ENCODE measurements at places on chromosomes 11 and 22.

- no peak for DNase-seq
Observed at GRCh38 chr22:38793317-38793716, 626 bp downstream of the DNAL4 start.

DNA sequence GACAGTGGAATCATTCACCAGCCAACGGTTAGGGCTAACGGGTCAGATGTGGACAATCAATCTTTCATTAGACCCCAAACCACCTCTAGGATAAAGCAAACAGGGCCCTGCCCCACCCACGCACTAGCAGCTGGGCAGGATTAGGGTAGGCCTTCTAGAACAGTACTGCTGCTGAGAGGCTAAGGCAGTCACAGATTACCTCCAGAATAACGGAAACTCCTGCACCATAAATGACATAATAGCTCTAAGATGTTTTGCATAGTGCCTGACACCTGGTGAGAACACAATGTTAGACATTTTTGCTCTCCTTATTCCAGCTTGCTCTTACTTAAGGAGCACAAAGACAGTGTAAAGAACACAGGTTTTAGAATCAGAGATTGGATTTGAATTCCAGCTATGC, 1.8 kb downstream of the SYTL2 start:
- DNase-seq, result no peak

DNA sequence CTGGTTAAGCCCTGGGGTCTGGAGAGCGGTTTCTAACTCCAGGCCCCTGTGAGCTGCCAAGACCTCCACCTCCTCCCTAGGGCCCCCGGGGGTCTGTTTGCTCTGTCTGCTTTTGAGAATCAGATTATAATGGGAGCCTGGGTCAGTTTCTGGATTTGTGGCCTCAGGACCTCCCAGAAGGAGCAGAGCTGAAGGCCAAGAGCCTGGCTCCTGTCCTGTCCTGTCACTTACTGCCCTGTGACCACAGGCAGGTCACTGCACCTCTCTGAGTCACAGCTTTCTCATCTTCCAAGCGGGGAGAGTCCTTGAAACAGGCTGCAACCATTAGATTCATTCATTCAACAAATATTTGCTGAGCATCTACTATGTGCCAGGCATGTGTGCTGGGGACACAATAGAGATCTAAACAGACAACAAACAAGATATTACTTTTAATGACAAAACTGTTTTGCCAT, 87.3 kb upstream of the FGF3 start:
- no peak for DNase-seq

- no peak for DNase-seq
Observed at GRCh38 chr11:116104498-116105174, 600.4 kb upstream of the CADM1 start.

DNA sequence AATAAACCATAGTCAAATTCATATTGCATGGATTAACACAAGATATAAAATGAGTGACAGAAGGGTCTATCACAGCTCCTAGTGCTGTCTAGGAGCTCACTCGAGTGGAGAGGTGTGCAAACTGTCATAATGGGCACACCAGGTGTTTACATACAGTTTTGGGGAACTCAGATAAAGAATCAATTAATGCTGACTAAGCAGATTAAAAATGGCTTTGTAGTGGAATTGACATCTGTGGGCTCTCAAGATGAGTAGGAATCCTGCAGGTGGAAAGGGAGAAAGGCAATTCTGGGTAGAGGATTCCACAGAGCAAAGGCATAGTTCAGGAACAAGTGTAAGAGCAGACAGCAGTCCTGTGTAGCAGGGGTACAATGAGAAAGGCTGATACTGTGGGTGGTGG, 496.2 kb upstream of the CCDC90B start:
- no peak for DNase-seq

DNA sequence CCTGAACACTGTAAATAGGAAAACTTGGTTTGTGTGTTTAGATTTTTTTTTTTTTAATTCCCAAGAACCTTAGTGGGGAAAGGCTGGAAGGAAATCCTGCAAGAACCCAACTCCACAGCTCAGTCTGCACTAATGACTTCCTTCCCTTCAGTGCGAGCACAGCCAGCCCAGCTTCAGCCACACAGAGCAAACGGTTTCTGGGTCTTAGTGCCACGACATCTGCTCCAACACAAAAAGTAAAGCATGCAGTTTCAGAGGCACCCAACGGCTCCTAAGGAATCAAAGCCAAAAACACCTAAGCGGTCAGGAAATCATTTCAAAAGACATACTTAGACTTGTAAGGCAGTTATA, 236.1 kb downstream of the TTC28 start:
- no peak for DNase-seq

GRCh38 chr11:13465909-13466371, 2.9 kb upstream of the BTBD10 start:
- DNase-seq, result no peak

DNA sequence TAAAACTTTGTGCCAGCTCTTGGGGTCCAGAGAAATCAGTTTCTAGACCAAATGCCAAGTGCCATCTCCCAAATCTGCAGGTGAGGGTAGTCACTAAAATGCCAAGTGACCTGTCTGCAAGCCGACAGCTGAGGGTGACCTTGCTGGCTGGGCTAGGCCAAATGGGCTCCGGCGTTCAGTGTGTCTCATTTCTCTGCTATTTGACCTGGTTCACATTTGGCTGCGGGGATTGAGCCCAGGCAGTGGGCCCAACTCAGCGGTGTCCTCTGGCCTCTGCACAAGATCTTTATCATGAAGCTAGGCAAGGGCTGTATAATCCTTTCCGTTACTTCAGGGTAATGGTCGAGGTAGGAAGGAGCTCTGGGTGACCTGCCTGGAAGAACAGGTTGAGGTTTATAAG, 87.5 kb downstream of the SNX19 start:
- DNase-seq, result no peak

DNA sequence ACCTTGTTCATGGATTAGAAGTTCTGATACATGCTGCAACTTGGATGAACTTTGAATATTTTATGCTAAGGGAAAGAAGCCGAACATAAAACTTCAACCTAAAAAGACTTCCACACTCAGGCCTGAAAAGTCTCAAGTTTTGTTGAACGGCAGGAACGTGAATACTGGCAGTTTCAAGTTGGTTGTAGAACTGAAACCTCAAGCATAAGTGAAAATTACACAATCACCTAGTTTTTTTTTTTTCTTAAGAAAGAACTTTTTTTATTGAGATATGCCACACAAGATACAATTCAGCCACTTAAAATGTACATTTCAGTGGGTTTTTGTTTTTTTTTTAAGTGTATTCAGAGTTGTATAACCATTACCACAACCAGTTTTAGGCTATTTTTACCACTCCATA, 50.8 kb upstream of the ADORA2A start:
- DNase-seq, result no peak

GRCh38 chr11:78548911-78549590, 25.6 kb downstream of the NARS2 start:
- no peak for DNase-seq

DNA sequence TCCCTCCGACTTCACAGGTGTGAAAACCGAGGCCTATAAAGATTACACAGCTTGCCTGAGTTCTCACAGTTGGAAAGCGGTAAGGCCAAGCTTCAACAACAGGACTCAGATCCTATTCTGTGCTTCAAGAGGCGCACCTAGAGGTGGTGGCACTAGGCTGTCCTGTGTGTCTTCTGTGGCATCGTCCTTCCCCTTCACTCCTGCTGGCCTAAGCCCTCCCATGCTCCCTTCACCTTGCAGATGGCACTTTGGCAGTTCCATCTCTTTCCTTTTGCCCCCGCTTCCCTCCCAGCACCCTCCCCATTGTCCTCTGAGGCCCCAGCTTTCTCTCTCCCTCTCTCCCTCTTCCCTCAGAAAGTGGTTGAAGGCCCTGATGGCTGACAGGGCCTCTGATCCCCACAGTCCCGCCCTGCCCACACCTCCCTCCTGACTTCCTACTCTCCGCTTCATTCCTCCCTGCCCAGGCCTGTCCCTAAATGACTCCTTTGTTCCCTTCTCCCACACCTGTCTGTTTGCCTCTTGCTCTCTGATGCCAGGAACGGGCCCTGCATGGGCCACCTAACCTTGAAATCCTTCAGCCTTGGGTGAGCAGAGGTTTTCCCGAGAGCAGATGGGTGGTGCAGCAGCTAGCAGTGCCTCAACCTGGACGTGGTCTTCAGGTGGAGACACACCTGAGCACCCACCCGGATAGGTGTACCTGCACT, 5.8 kb downstream of the TRIM29 start:
- no peak for DNase-seq

DNA sequence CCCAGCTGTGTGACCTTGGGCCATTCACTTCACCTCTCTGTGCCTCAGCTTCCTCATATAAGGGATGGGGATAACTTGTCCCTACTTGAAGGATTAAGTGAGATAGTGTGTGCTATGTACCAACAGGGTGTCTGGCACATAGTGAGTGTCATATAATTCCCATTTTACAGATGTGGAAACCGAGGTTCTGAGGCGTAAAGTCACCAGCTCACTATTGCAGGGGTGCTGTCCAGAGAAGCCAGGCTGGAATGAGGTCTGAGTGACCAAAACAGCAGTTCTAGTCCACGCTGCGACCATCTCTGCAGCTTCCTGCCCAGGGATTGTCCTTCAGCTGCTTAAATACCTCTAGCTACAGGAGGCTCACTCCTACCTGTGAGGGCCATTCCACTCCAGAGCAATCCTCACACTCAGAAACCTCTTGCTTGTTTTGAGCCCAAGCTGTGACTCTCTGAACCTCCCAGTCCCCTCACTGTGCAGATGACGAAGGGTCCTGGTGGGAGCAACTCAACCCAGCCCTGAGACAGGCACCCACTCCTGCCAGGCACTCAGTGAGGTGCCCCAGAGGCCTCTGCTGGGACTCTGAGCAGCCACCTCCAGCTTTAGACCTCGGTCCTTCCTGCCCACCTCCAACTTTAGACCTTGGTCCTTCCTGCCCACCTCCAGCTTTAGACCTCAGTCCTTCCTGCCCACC, 5.8 kb downstream of the MB start:
- DNase-seq, result no peak

DNA sequence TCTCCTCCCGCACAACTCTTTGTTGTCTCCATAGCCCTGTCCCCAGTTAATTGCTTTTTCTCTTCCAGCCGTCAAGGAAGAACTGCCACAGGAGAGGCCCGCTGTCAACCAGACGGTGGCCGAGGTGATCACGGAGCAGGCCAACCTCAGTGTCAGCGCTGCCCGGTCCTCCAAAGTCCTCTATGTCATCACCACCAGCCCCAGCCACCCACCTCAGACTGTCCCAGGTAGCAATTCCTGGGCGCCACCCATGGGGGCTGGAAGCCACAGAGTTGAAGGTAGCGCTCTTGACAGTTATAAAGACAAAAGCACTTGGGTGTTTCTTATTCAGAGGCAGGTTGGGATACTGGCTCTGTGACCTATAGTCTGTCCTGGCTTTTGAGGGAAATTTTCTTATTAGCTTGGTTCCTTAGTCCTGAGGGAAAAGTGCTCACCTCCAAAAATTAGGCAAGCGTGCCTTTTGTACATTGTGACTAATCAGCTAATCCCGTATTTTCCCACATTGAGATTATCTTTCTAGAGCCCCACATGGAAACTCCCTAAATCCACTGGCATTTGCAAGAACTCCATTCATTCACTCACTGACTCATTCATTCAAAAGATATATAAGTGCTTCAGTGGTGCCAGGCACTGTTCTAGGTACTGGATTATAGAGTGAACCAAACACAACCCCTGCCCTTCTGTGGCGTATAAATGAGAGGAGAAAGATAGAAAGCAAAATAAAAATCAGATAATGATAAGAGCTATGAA, 65.9 kb downstream of the KREMEN1 start:
- DNase-seq, result no peak

DNA sequence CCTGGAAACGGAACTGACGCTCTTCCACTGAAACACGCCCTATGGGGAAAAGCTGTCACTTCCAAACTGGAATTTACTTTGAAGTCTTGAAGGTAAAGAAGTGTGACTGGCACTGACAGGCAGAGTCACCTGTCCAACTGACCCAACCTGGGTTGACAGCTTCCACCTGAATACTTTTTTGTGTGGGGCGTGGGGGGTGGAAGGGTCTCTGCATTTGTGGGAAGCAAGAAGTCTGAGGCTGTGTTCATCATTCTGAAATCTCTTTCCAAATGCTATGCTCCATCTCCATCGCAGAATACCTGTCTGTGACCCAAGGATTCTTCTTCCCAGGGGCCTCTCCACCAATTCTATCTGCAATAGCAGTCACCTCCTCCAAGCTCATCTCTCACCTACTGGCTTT, 7.8 kb downstream of the IFT27 start:
- DNase-seq, result no peak

DNA sequence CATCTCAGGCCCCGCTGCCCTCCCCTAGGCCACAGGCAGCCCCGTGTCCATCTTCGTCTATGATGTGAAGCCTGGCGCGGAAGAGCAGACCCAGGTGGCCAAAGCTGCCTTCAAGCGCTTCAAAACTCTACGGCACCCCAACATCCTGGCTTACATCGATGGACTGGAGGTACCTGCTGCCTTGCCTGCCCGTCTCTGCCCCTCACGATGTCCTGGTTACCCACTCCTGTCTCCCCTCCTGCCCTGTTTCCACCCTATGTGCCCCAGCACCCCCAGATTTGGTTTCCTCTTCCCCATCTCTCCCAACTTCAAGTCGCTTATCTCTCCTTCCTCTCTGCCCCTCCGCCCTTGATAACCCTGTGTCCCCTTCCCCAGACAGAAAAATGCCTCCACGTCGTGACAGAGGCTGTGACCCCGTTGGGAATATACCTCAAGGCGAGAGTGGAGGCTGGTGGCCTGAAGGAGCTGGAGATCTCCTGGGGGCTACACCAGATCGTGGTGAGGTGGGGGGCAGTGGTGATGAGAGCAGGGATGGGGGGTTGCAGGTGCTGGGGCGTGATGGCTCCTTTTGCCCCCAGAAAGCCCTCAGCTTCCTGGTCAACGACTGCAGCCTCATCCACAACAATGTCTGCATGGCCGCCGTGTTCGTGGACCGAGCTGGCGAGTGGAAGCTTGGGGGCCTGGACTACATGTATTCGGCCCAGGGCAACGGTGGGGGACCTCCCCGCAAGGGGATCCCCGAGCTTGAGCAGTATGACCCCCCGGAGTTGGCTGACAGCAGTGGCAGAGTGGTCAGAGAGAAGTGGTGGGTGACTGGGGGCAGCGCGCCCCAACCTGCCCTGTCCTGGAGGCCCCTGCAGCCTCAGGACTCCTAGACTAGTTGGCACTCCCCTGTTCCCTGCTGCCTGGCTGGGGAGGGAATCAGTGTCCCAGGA, 930 bp downstream of the SCYL1 start:
- DNase-seq, result no peak

DNA sequence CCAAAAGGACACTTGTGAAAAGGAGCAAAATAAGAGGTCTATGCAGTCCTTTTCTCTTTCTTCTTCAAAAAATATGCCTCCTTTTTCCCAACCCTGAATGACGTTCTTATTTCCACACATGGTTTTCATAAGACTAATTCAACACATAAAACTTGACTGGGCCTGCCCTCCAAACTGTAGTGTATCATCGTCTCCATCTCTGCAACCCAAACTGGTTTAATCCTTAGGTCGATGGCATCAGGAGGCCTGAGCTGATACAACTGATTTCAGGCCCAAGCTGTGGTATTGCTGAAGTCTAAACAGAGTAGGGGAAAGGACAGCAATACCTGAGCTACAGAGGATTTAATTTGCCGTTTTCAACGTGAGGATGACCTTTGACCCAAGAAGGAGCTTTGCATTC, 130.0 kb upstream of the MTNR1B start:
- no peak for DNase-seq

Data from stimulated activated CD8-positive, alpha-beta memory T cell treated with anti-CD3 and anti-CD28 coated beads, Interleukin-15, amount 100 ng/mL, for 4 hours (primary cell).